ENCODE measurements at places on chromosomes 2 and 18. TPM values are rescaled to one million over a fixed set of nuclear protein-coding genes. Genes with fewer than 3 reads are reported as not detected.

GAL3ST2 gene
- polyA plus RNA-seq, result not detected

DNA sequence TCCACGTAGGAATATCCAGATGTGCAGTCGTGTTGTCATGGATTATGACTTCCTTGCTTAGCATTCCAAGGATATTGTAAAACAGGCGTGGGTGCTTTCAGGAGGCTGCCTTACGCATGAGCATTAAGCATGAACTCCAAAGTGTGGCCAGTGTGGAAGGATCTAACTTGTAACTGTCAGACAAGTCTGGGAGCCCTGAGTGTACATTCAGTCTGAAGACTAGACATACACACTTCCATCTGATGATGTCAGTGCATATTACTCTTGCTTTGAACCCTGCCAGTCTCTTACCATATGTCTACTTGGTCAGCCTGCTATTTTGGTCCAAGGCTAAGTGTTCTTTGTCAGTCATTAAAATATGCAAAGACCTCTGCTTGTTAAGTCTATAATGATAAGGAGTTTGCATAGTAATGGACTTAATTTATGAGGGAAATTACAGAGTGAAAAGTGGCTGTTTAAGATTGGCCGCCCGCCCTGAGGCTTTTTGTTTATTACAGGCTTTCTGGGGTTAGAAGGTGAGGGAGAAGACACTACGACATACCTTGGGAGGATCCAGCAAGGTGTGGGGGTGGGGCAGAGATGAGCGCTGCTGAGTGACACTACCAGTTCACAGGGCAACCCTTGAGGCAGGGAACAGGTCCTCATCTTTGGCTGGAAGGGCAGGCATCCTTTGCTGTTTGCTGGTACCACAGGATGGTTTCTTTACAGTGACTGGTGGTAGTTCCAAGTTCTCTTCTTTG lies 48.3 kb downstream of the CABLES1 start:
- no peak for DNase-seq

DNA sequence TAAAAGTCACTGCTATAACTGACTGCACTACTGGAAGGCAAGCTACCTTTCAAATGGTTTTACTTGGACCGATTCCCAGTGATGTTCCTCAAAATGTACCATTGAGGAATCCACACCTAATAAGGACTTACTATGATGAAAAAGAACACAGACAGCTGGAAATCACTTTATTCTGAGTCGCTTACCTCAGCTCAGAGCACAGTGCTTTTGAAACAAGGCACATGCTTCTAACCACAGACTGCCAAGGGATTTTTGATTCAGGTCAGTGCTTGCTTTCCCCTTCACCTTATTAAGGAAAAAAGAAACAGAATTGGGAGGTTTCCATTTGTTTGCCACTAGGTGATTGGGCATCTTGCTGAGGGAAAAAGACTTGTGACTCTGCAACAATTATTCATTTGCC lies 707.5 kb upstream of the FSHR start:
- DNase-seq, result no peak

DNA sequence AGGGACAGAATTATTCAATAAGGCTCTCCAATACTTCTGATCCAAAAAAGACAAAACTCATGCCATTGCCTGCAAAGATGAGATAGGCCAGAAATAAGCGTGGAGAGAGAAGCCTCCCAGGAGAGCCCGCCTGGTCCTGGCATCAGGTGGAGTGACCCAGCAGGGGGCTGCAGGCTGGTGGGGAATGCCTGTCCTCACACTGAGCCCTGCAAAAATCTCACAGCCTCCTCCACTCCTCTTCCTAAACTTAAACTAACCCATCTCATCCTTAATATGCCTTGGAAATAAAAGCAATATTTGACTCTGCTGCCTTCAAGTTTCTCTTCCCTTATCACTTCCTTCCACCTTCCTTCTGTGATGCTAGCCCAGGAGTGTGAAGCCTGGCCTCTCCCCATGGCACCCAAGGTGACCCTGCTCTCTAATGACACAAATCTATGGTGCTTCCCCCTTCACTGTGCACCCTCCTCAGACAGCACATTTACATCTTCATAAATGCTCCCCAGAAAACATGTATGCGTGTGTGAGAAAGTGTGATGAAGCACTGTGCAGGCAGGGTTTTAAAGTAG lies 218.4 kb downstream of the ANAPC1 start:
- DNase-seq, result no peak

DNA sequence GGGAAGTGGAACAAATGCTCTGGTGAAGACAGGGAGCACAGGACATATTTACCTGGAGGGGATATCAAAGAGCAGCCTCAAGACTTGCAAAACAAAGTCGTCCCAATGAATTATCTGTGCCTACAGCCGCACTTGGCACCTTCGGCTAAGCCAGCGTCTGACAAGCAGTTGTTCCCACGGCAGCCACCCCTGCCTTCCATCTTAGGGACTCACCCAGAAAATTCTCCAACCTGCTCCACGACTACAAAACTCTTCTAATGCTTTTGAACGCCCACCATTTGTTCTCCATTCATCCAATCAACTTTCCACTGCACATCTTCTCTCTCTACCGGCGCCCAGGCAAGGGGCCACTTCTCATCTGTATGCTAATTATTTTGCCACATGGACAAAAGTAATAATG lies 7.0 kb downstream of the MYT1L start:
- no peak for DNase-seq

DNA sequence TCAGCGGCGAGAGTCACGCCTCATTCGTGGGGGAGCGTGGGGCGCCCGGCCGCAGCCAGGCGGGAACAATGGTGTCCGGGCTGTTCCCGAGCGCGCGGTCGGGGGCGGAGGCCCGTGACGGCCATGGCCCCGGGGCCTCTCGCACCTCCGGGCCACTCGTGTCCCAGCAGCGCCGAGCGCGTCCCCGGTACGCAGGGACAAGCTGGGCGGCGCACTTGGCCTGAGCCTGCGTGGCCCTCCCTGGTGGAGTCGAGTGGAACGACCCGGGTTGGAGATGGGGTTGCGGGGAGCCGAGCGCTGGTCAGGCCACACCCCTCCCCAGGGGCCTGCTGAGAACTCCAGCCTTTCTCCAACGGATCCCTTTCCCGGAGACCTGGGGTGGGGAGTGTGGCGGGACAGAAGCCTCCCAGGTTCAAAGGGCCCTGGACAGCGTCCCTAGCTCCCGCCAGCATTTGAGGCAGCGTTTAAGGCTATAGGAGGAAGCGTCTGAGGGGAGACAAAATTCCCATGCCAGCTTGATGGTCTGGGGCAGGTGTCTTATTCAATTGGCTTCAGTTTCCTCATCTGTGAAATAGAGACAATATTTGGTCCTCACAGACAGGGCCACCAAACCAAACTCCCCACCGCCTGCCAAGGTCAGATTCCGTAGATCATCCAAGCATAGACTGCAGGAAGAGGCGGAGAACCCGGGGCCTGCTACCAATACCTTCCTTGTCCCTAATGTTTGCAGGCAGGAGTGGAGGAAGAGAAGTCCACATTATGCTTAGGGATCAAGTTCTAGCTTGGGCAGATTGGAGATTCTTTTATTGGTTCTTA lies 553 bp downstream of the CNDP2 start:
- DNase-seq, result peak; percentile 66

DNA sequence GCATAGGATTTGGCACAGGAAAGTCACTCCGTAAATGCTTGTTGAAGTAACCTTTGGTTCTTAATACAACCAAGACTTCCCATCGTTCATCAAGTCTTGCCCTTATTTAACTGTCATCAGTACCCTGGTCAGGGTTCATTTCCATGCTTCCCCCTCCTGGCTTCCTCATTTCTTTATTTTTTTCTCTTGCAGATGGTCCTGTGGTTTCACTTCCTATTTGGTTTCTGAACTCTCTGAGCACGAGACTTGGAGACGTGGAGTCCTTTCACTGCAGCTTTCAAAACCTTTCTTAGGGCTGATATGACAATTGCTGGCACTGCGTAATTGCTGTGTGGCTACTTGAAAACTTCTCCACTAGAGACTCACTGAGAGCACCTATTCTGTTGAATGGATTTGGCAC lies 59.9 kb upstream of the PID1 start:
- DNase-seq, result peak; percentile 28

GRCh38 chr2:233976087-233976486 lies 58.9 kb downstream of the TRPM8 start:
- no peak for DNase-seq

ICA1L gene
- polyA plus RNA-seq, result 7.8 TPM

GBX2 gene
- polyA plus RNA-seq, result not detected

DNA sequence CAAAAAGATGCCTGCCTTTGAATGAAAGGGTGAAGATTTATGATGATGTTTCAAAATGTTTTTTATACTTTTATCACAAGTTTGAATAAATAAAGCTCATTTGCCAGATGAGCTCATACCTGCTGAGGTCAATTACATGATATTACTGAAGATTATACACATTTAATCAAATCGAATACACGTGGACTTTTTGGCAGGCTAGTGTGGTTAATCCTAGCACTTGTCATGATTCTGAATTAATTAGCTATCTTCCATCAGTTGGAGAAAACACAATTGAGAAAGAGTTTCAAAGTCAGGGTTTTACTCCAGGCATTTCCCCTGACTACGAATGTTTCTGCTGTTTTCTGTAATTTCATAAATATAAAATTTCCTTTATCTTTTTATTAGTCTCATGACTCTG lies 54.4 kb downstream of the LRPPRC start:
- no peak for DNase-seq

DNA sequence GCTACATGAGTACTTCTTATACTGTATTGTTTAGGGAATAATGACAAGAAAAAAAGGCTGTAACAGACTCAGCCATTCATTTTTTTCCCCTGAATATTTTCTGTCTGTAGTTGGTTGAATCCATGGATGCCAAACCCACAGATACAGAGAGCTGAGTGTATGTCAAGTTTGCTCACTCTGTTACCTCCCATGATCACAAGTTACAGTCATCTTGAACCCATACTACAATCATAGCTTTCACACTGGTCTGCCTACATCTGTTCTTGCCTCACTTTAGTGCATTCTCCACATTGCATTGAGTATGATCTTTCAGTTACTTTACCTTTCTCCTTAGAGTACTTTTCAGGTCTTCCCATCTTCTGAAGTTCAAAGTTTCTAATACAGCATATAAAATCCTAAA lies 94.0 kb downstream of the BIRC6 start:
- DNase-seq, result no peak

RFX8 gene
- polyA plus RNA-seq, result 2.8 TPM

SLC19A3 gene
- polyA plus RNA-seq, result 1.5 TPM

All from muscle of back (tissue), 13 donors.